ENCODE measurements at places on chromosomes 1 and 21. TPM values are rescaled to one million over a fixed set of nuclear protein-coding genes. Genes with fewer than 3 reads are reported as not detected.

The CD2 gene
- polyA plus RNA-seq, result not detected

DNA sequence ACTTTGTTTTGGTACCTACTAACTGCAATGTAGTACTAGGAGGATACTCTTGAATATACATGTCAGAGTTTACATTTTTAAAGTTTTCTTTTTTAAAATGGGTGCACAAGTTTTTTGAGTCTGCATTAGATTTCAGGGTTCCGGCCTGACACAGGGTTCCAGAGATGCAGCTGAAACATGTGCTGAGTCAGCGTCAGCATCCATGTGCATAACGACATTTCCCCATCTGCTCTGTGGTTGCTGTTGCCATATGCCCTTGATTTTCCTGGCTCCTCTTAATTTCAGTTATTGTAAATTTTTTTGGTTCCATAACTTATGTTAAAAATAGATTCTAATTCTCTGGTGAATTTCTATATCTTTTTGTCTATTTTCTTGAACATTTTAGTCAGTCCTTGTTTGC is 12.3 kb upstream of the METTL13 start:
- DNase-seq, result no peak

The GJA4 gene
- polyA plus RNA-seq, result not detected

The SLC25A34 gene
- polyA plus RNA-seq, result 0.54 TPM

The LRRC38 gene
- not detected for polyA plus RNA-seq

The DPT gene
- polyA plus RNA-seq, result 0.06 TPM

DNA sequence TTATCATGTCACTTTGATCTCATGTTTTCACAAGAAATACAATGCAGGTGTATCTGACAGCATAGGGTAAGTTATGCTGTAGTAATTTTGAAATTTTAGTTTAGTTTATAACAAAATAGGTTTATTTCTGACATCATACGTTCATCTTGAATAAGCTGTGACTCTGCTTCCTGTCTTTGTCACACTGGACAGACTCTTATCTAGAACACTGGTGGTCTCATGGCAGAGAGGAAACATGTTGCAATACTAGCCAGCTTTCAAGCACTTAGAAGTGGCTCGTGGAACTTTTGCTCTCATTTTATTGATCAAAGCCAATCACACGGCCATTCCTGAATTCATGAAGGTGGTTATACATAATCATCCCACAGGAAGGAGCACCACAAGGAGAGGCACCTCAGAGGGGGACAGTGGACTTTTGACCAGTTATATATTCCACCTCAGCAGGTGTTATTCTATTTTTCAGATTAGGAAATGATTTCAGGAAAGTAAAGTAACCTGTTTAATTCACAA is 46.5 kb downstream of the CYP2J2 start:
- no peak for DNase-seq

GRCh38 chr1:114331936-114332335 is 178.3 kb upstream of the SYT6 start:
- no peak for DNase-seq

The PIGR gene
- not detected for polyA plus RNA-seq

The LCE3D gene
- not detected for polyA plus RNA-seq

DNA sequence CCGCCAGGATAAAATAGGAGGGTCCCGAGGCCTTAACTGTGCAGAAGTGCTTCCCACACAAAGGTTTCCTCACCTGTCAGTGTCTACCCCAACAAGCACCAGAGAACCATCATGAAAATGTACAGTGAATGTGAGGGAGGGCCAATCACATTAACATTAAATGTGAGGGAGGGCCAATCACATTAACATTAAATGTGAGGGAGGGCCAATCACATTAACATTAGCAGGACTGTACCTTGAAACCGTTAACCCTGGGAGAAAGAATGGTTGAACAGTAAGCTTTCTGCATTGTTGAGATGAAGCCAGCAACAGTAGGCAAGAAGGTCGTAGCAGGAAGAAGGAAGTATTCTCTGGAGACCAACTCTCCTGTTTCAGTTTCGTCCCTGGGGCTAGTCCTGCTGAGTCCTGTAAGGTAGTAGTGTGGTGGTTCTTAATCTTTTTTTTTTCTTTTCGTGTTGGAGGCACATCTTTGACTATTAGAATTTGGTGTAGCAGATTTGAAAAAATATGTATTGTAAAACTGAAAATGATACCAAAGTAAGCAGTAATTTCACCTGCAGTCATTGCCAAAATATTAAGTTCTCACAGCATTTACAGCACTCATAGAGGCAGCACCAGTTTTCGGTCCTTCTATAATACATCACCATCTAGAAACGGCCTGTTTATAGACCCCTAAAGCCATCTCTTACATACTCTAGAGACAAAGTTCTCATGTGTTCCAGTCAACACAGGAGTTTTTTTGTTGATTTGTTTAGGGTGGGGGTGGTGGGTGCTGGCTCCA is 98.6 kb upstream of the PPP2R5A start:
- DNase-seq, result no peak

The FRRS1 gene
- 0.93 TPM for polyA plus RNA-seq

DNA sequence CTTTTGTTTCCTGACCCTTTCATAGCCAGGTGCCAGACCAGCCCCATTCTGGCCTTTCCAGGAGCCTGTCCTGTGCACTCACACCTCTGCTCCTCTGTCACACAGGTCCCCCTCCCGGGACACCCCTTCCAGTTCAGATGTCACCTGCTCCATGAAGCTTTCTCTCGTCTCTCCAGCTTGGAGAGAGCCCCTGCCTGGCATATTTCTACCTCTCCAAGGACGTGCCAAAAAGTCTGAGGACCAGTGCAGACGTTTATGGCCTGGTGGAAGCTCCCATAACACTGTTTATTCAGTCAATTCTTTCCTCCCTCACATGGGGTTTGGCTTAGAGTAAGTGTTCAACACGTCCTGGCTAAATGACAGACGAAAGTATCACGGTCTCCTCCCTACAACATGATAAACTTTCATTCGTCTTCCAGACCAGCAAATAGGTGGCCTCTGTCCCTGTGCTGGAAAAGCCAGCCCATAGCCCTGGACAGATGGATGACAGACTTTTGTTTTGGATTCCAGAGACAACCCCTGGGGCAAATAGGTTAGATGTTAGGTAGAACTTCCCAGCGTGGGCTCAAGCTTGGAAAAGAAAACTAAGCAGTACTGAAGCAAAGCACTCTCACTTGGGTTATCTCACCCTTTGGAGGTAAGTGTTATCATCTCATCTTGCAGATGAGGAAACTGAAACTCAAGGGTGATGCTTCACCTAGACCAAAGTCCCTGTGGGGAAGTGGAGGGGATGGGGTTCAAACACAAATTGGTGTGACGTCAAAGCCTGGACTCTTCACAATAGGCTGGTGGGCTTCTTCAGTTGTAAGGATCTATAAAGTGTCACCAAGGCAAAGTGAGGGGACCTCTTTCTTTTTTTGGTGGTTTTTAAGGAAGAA is 52.9 kb upstream of the ECE1 start:
- no peak for DNase-seq

The IFNLR1 gene
- polyA plus RNA-seq, result not detected

DNA sequence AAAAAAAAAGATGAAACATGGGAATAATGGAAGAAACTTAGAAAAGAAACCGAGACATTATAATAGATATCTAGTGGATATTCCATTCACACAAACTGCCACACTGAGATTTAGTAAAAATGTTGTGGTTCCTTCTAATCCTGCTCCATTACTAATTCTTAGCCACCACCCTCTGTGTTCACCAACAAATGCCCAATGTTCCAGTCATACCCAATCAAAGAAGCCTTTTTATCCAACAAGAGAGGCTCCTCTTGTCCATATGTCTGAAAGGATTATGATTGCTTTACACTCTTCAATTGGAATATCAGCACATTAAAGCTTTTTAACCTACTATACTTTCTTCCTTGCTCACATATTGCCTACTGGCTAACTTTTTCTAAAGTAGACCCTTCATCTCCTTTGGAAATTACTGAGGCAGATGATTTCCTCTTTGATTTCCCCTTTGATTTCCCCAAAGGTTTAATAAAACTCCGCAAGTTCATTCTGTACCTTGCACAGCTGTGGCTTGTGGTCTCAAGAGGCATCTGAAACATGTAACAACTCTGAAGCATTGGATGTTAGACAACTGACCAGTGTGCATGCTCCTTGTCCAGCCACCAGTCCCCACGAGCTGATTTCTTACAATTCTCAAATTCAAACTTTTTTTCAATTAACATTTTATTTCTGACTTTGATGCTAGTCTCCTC is 305.6 kb upstream of the LYPLAL1 start:
- DNase-seq, result no peak

DNA sequence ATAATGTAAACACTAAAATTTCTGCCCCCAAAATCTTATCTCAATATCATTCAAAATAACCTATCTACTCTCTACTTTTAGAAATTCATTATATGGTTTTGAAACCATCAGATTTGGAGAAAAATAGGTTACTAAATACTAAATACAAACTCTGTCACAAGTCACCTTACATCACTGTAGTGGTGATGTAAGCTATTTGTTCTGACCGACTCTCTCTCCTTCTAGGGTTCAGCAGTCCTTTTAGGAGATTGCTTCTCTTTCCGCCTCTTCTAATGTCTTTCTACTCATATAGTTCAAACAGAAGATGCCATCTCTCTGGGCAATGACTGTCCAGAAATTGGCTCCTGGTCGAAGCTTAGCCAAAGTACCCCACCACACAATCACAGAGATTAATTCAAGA is 93.1 kb downstream of the EPS15 start:
- DNase-seq, result no peak

DNA sequence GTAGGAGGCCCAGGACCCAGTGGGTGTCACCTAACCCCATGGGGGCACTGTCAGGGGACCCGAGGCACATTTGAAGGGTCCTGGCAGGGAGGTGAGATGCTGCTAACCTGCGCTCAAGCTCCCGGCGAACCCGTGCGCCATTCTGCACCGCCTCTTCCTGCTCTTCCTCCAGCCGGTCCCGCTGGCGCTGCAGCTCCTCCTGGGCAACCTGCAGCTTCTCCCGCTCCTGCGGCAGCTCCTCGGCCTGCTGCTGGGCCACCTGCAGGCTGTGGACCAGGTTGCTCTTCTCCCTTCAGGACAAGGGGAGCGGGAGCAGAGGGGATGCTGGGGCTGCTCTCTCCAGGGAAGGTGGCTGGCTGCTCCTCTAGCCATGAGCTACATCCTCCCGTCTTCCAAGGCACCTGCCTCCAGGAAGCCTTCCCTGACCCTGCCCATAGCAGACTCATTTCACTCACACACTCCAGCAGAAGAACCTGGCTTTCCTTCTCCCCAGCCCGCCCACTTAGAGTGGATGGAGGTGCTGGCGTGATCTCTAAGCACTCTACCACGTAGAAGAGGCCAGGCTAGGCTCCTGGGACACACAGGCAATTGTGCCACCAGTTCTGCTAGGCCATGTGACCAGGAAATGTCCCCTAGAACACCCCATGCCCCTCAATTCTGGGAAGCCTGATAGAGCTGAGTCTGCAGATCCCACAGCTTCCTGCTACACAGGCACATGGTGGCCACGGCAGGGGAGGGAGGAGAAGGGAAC is 15.2 kb upstream of the NBPF1 start:
- DNase-seq, result no peak

The SPRR1B gene
- polyA plus RNA-seq, result not detected

The NHLH1 gene
- 0.20 TPM for polyA plus RNA-seq

GRCh38 chr1:108703939-108704338 is 8.8 kb upstream of the FNDC7 start:
- DNase-seq, result no peak

The RXFP4 gene
- not detected for polyA plus RNA-seq

The DYRK3 gene
- 10.8 TPM for polyA plus RNA-seq

- DNase-seq, result no peak
Observed at GRCh38 chr1:152024223-152024622, 12.6 kb downstream of the S100A11 start.

The PLA2G2A gene
- polyA plus RNA-seq, result not detected

The GABRD gene
- polyA plus RNA-seq, result not detected

DNA sequence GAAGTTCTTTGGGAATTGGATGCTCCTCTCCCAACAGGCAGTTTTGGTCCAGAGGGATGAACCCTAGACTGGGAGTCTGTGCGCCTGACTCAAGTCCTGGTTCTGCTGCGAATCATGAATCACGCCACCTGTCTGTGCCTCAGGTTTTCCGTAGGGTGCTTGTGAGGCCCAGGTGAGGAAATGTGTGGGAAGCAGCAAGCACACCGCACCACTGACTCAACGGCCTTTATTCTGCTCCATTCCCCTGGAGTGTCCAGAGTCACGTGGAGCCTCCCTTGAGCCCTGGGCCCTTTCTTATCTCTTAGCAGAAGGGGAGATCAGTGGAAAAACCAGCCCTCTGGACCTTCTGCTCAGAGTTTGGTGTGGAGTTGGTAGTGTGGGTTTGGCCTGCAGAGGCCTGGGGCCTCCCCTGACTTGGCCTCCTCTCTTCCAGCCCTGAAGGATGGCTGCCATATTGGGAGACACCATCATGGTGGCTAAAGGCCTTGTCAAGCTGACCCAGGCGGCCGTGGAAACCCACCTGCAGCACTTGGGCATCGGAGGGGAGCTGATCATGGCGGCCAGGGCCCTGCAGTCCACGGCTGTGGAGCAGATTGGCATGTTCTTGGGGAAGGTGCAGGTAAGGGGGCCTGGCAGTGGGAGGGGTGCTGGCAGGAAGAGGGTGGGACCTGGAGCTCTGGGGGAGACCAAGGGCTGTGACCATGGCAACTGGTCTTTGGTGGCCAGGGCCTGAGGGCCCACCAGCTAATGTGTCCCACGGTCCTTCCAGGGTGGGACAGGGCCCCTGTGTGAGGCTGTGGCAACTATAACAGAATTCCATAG is 21.1 kb downstream of the COQ8A start:
- DNase-seq, result no peak

DNA sequence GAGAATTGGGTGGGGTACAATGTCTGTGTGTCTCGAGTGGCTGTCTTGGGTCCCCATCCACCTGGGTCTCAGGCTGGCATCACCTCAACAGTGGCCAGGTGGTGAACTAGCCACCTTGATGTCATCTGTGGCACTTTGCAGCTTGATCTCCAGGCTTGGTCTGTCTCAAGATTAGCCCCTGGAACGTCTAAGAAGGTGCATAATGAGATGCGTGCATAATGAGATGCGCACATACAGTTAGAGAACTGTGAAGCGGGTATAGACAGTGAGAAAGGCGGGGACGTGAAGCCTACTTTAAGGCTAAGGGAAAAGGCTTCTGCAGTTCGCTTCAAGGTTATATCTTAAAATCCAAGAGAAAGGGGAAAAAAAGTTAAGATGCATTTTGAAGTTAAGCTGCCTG is 98.7 kb downstream of the WDR4 start:
- DNase-seq, result no peak

GRCh38 chr1:8439015-8439702 is 121.2 kb downstream of the SLC45A1 start:
- no peak for DNase-seq

- no peak for DNase-seq
Observed at GRCh38 chr1:68231627-68232288, 565 bp downstream of the WLS start.

The PTGS2 gene
- 100 TPM for polyA plus RNA-seq
